Activated naive CD8-positive, alpha-beta T cell treated with anti-CD3 and anti-CD28 coated beads for 36 hours (primary cell): ENCODE measurements at places on chromosomes 6 and 20. TPM values are rescaled to one million over a fixed set of nuclear protein-coding genes. Genes with fewer than 3 reads are reported as not detected.

GRCh38 chr6:87118054-87118453 is 23.1 kb upstream of the CGA start:
- H3K27ac ChIP-seq, result no peak overlapping the region
- H3K4me3 ChIP-seq, result no peak overlapping the region
- peaks cover 20% of the 10 kb centered on the region for H3K27me3 ChIP-seq
- no peaks in the 10 kb centered on the region for H3K36me3 ChIP-seq

GRCh38 chr6:94584211-94584610 is 993.1 kb upstream of the MANEA start:
- H3K4me3 ChIP-seq, result no peak overlapping the region
- no peaks in the 10 kb centered on the region for H3K27me3 ChIP-seq
- H3K4me1 ChIP-seq, result no peaks in the 10 kb centered on the region
- H3K36me3 ChIP-seq, result no peaks in the 10 kb centered on the region
- DNase-seq, result no peak
- no peak overlapping the region for H3K27ac ChIP-seq

DNA sequence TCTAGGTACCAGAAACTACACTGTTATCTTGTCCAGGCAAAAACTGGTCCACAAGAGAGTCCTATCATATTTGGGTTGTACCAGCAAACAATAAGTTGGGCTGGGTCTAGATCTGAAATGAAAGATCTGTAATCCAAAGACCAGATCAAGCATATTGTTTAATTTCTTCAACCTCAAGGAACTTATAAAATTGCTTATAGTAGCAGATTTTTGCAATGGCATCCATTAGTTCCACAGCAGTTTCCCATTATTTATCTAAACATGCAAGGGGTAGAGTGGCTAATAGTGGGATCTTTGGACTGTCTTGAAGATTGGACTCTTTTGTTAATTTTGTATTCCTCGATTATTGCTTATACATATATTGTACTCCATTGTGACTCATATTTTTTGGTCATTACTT is 40.5 kb upstream of the SNAP25 start:
- H3K4me1 ChIP-seq, result no peaks in the 10 kb centered on the region
- no peak overlapping the region for H3K4me3 ChIP-seq
- peaks cover 22% of the 10 kb centered on the region for H3K27me3 ChIP-seq
- no peak for DNase-seq

DNA sequence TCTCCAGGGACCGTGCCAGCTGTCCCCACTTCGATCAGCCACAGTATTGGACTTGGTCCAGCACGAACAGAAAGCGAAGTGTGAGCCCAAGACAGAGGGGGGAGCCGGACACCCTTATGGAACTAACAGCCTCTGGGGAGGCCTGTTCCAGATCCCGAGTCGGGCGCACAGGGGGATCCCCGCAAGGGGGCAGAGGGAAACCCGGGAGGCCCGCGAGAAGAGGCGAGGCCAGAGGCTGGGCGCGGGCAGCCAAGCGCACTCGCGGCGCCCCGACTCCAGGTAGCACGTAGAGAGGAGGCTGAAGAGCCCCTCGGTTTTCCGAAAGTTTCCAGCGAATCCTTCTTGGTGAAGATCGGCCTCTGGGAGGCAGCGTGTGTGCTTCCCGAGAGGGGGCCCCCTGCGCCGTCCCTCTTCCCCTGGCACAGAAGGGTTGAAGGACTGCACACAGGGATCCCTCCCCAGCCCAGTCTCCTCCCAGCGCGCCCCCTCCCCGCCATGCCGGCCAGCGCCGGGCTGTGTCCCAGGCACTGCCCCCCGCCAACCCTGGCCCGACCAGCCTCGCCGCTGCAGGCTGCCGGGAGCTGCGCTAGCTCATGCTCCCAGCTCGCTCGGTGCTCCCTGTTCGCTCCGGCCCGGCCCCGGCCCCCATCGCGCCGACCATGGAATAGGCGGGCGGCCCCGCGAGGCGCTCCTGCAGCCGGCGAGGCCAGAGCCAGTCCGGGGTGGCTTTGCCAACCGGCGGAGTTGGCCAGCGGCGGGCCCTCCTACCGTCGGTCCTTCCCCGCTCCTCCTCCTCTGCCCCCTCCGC is 577 bp upstream of the SLC24A3 start:
- no peaks in the 10 kb centered on the region for H3K36me3 ChIP-seq
- no peak overlapping the region for H3K27ac ChIP-seq
- H3K4me3 ChIP-seq, result no peak overlapping the region
- peaks cover 59% of the 10 kb centered on the region for H3K27me3 ChIP-seq
- DNase-seq, result no peak

- H3K27ac ChIP-seq, result no peak overlapping the region
- H3K27me3 ChIP-seq, result no peaks in the 10 kb centered on the region
- H3K36me3 ChIP-seq, result peaks cover 10% of the 10 kb centered on the region
- DNase-seq, result no peak
These were observed 9.2 kb downstream of the PHF3 start for GRCh38 chr6:63644668-63645326.

- H3K27ac ChIP-seq, result peak within 1 kb of the TSS; percentile 99
- peaks cover 19% of the 10 kb centered on the region for H3K27me3 ChIP-seq
- H3K4me3 ChIP-seq, result peak within 1 kb of the TSS; percentile 97
- peaks cover 44% of the 10 kb centered on the region for H3K4me1 ChIP-seq
- peak; percentile 96 for DNase-seq
These were observed at the start of gene MRPS18B for GRCh38 chr6:30617565-30618269. TSS of gene MRPS18B (plus strand) at chr6:30617840. CDS start at chr6:30617866, 26 bp downstream.

DNA sequence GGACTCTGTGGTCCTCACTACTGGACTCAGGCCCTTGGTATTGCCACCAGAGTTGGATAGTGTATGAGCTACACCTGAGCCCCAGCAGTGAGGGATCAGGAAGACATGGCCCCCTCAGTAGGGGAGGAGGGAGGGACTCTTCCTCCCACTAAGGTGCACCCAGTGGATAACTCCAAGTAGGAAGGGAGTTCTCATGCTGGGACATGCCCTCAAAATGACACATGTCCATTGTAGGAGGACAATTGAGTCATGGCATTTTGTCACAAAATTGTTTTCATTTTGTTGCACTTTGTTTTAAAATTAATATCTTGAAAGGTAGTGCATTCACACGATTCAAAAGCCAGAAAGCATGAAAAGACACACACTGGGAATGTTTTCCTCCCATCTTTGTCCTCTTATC is 127.2 kb downstream of the FOXO3 start:
- H3K36me3 ChIP-seq, result peaks cover 7% of the 10 kb centered on the region
- H3K27me3 ChIP-seq, result no peaks in the 10 kb centered on the region
- H3K4me3 ChIP-seq, result no peak overlapping the region

DNA sequence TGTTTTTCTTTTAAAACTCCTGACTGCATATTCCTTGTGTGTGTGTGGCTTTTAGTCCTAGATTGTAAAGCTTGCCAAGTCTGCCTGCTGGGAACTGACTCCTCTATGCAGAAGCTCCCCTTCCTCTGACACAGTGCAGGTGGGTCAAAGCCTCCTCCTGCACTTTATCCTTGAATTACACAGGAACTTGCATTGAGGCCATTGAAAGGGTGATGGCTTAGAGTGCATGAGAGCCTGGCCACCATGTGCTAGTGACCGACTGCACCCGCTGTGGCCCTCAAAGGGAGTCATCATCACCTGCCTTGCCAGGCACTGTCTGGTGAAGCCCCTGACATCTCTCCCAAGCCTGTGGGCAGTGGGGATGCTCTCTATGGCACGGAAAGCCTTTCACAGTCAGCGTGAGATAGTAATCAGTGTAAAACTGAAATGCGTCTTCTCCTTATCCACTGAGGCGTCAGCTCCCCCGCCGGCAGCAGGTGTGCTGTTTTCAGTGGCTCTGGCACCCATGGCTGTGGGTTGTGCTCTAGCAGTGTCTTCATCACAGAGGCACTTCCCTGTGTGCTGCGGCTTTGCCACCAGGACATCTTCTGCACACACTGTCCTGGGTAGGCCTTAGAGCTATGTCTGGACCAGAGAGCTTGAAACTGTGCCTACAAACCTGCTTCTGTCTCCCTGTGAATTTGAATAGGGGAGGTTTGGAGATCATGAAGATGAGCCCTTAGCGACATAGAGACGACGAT is 87.9 kb downstream of the THBS2 start:
- H3K27ac ChIP-seq, result no peak overlapping the region
- peaks cover 3% of the 10 kb centered on the region for H3K4me1 ChIP-seq
- peaks cover 8% of the 10 kb centered on the region for H3K27me3 ChIP-seq

- no peak overlapping the region for H3K27ac ChIP-seq
- H3K36me3 ChIP-seq, result no peaks in the 10 kb centered on the region
- DNase-seq, result no peak
- H3K4me3 ChIP-seq, result no peak overlapping the region
- no peaks in the 10 kb centered on the region for H3K4me1 ChIP-seq
These were observed 63.8 kb downstream of the TPD52L1 start for GRCh38 chr6:125217369-125217768.

GRCh38 chr6:44120692-44121443 is 6.4 kb downstream of the MRPL14 start:
- H3K4me3 ChIP-seq, result no peak overlapping the region

GRCh38 chr6:127343809-127344659 is 625 bp upstream of the ECHDC1 start:
- peaks cover 14% of the 10 kb centered on the region for H3K4me1 ChIP-seq
- H3K27ac ChIP-seq, result no peak overlapping the region
- no peak for DNase-seq

- H3K36me3 ChIP-seq, result no peaks in the 10 kb centered on the region
- no peaks in the 10 kb centered on the region for H3K27me3 ChIP-seq
- H3K4me1 ChIP-seq, result no peaks in the 10 kb centered on the region
These were observed 553.5 kb downstream of the PKHD1 start for GRCh38 chr6:51533962-51534361.

DNA sequence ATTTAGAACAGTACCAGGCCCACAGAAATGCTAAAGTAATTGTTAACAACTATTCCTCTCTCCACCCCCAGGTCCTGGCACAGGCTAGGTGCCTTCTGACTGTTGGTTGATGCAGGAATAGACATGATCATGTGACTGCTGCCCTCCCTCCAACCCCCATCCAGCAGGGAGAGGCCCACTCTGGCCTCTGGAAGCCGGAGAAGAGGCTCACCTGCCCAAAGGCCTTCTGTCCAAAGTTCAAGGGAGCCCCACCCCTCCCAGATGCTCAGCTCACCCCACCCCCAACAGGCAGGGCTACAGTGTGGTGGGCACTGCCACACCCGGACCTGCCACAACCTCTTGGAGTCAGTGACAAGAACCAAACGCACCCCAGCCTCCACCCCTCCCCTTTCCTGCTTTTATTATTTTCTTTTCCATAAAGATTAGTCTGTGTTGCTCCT is 26.9 kb upstream of the FOXP4 start:
- no peaks in the 10 kb centered on the region for H3K36me3 ChIP-seq
- no peak overlapping the region for H3K4me3 ChIP-seq
- peaks cover 29% of the 10 kb centered on the region for H3K27me3 ChIP-seq
- DNase-seq, result no peak

DNA sequence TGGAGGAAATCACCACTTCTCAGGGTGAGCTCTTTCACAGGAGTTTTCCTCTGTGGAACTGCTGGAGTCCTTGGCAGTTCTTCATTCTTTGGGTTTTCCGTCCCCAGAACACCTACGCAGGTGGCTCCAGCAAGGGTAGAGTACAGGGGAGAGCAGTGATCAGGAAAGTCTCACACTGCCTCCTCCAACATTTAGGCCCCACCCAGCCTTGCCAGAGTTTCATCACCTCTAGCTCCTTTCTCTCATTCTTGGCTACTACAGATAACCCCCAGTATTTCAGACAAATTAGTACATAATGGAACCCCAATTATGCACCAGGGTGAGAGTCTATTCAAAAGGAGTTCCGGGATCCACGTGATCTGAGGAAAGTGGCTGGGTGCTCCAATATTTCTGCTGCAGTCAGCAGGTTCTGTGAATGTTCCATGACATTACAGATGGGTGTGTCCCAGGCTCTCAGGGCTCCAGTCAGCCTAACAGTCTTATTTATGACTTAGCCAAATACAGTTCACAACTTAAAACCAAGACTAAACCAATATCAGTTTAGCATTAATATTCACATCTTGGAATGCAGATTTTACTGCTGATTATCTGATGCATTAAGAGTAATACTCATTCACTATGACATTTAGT is 44.6 kb downstream of the GPR63 start:
- no peak overlapping the region for H3K27ac ChIP-seq
- no peaks in the 10 kb centered on the region for H3K4me1 ChIP-seq
- DNase-seq, result no peak
- peaks cover 10% of the 10 kb centered on the region for H3K27me3 ChIP-seq

DNA sequence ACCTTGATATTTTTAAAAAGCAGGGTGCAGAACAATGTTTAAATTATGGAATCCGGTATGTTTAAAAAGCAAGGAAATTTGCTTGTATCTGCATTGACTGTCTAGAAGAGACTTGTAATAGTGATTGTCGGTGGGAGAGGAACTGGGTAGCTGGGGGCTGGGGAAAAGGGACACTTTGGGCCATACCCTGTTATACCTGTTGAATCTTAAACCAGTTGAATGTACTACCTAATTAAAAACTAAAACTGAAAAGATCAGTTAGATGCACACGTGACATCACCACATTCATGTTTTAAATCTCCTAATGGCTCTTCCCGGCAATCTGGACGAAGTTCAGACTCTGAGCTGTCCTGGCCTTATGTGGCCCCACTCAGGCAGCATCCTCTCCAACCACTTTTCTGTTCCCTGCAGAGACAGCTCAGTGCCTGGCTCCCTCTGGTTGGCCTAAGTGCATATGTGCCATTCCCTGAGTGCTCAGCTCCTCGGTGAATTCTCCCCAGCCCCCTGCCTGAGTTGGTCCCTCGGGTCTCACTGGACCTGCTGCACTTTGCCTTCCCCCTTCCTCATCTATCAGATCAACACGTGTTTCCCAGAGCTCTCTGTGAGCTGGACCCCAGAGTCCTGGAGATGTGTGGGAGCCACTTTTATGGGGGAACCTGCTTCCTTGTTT is 36.3 kb downstream of the SLC52A3 start:
- H3K4me1 ChIP-seq, result no peaks in the 10 kb centered on the region
- no peak overlapping the region for H3K4me3 ChIP-seq
- peaks cover 24% of the 10 kb centered on the region for H3K27me3 ChIP-seq
- no peak overlapping the region for H3K27ac ChIP-seq
- DNase-seq, result no peak
- H3K36me3 ChIP-seq, result no peaks in the 10 kb centered on the region

DNA sequence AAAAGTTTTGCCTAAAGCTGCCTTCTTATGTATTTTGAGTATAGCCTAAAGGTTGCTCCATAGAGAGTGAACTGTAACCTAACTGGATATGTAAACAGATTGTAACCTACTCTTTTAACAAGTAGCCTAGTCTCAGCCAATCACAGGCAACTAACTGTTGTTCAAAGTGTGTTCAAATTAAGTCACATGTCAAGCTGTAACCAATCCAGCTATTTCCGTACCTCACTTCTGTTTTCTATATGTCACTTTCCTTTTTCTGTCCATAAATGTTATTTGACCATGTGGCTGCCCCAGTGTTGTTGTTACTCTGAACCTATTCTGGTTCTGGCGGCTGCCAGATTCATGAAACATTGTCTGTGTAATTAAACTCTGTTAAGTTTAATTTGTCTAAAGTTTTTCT is 47.4 kb upstream of the RNGTT start:
- no peak overlapping the region for H3K27ac ChIP-seq
- H3K4me1 ChIP-seq, result peaks cover 9% of the 10 kb centered on the region
- H3K27me3 ChIP-seq, result no peaks in the 10 kb centered on the region

- no peaks in the 10 kb centered on the region for H3K27me3 ChIP-seq
- peaks cover 31% of the 10 kb centered on the region for H3K36me3 ChIP-seq
- H3K4me3 ChIP-seq, result no peak overlapping the region
- peaks cover 55% of the 10 kb centered on the region for H3K4me1 ChIP-seq
- DNase-seq, result no peak
- H3K27ac ChIP-seq, result peak overlapping the region; percentile 48
These were observed 8.9 kb upstream of the DDR1 start for GRCh38 chr6:30875244-30876038.

The ZC3H12D gene
- total RNA-seq, result 27.9 TPM

The LGSN gene
- not detected for total RNA-seq

The VIP gene
- not detected for total RNA-seq

The SYCP2L gene
- not detected for total RNA-seq
